ENCODE measurements at places on chromosomes 5 and 9.

GRCh38 chr9:85905957-85906356, 35.0 kb upstream of the NAA35 start:
- no peak for DNase-seq

- no peak for DNase-seq
These were observed 29.8 kb upstream of the SLC6A3 start for GRCh38 chr5:1474866-1475543.

GRCh38 chr5:94329115-94329514, 289.3 kb downstream of the KIAA0825 start:
- no peak for DNase-seq

DNA sequence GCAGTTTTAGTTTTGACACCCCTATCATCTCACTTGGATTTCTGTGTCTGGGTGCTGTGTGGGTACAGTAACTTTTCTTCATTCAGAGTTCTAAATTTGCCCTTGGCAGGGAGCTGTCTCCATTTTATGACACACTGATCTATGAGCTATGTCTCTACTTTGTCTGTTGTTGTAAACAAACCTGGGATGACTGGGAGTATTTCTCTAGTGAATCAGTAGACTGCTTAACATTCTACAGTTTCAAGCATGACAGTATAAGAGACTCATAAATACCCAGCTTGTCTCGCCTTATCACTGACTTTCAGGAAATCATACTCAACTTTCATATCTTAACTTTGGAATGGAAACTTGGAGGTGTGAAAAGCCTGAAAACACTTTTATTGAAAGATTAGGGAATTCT, 212.1 kb upstream of the NUDT12 start:
- DNase-seq, result no peak

DNA sequence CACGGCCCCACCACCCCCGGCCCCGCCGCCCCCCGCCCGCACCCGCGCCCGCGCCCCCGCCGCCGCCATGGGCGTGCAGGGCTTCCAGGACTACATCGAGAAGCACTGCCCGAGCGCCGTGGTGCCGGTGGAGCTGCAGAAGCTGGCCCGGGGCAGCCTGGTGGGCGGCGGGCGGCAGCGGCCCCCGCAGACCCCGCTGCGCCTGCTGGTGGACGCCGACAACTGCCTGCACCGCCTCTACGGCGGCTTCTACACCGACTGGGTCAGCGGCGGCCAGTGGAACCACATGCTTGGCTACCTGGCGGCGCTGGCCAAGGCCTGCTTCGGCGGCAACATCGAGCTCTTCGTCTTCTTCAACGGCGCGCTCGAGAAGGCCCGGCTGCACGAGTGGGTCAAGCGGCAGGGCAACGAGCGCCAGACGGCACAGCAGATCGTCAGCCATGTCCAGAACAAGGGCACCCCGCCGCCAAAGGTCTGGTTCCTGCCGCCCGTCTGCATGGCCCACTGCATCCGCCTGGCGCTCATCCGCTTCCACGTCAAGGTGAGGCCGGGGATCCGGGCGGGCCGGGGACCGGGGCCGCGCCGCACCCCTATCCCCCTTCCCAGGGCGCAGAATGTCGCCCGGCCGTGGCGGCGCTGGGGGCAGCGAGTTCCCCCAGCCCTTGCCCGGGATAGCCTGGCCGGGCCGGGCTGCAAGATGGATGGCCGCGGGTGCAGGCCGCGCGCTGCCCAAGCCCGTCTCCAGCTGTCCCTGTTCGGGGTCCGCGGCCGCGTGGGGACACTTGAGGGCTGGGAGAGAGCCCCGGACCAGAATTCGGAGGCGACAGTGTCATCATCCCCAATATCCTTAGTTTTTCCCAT, 594 bp downstream of the FAM120A start:
- DNase-seq, result no peak

- peak; percentile 18 for DNase-seq
These were observed 205.5 kb downstream of the NPR3 start for GRCh38 chr5:32916648-32917047.

DNA sequence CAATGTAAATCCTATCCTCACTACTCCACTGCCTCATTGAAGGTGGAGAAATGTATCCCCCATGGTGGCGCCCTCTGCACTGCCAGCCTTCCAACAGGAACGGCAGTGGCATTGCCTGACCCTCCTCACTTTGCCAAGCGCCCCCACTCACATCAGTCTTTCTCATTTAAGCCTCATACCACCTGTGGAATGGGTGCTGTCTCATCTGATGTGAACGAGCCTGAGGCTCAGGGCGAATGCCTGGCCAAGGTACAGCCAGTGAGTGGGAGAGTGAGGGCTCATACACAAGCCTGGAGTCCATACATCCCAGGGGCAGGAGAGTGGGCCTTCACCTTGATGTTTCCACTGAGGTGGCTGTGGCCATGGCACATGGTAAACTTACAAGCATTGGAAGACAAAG, 10.3 kb downstream of the F2RL2 start:
- DNase-seq, result no peak

DNA sequence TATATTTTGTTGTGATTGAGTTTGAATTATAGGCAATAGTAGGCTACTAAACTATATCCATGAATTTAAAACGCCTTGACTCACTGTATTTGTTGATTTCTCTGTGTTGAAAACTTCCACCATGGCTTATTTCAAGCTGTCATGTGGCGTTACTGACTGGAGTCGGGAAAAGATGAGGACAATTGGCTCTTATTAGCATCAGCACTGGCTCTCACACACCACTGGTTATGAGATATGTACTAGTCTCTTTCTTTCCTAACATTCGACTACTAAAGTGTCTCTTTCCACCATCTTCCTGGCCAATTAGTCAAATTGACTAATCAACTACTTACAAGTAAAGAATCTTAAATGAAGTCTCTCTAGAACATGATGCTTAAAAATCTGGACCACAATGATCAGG, 9.1 kb upstream of the DAB2 start:
- DNase-seq, result no peak

All from fibroblast of skin of left quadriceps (primary cell).